Activated T-helper 1 cell treated with anti-CD3 and anti-CD28 coated beads, Interleukin-2, amount 50 U/mL, for 16 hours (primary cell): ENCODE measurements at places on chromosomes 4 and X.

DNA sequence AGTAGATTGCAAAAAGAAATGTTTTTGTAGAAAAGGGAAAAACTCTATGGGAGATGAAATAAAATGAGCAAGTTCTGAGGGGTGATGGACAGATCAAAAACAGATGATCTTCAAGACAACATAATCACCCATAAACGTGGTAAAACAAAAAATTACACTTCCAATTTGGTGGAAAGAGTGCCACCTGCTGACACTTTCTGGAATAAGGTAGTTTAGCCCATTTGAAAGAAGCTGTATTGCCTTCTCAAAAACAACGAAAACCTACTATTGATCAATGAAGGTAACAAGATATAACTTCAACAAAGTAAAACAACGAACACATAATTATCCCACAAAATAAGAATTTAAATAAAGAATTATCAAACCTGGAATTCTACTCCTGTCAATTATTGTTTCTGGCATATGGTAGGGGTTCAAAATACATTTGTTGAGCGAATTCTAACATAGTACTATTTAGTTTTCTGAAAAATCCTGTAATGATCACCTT, 2.5 kb downstream of the COQ2 start:
- DNase-seq = no peak

DNA sequence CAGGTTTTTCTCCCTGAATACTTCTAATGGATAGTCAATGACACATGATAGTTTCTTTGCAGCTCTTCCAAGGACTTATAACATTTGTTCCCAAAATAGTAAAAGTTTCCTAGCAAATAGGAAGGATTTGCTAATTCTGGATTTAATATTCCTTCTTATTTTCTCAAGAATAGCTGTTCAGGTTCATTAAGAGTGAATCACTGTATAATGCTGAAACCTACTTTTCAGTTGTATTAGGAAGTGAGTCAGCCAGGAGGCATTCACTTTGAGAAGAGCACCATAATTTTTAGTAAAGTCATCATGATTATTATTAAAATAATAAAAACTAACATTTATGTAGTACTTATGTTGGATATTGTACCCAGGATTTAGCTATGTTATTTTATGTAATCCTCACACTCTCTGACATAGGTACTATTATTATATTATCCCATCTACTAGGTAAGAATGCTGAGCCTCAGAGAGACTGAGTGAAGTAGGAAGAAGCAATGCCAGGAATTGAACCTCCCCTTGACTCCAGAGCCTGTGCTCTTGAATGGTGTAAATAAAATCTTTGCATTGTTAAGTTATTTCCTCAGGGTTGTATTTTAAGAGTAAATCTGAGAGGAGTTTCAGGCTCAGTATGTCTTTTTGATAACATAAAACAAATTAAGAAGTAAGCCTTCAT, 114.8 kb downstream of the REELD1 start:
- no peak for DNase-seq

DNA sequence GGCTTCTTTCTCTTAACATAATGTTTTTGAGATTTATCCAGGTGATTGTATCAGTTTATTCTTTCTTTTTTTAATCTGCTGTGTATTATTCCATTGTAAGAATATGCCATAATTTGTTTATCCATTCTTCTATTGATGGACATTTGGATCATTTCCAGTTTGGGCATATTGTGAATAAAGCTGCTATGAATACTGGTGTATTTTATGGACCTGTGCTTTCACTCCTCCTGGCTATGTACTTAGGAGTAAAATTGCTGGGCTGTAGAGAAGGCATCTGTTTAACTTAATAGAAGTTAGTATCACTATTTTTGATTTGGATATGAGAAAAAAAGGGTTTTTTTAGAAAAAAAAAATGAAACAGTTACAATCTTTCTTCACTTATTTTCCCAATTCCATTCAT, 50.0 kb upstream of the FAM9C start:
- DNase-seq = no peak

- DNase-seq = no peak
These were observed 884.0 kb upstream of the INTU start for GRCh38 chr4:126748736-126749135.

GRCh38 chrX:108199691-108200090, 108.1 kb downstream of the ATG4A start:
- DNase-seq = no peak

DNA sequence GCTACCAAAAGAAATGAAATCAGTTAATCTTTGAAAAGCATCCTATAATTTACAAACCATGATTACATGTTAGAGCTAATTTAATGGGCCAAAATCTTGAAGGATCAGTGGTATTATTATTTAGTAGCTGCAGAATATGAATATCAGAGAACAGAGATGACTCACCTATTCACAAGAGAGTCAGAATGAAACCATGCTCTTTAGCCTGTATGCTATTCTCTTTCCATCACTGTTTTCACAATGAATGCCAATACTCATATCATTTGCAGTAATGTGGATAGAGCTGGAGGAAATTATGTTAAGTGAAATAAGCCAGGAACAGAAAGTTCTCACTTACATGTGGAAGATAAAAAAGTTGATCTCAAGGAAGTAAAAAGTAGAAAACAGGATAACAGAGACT, 414.1 kb downstream of the CENPC start:
- no peak for DNase-seq

- no peak for DNase-seq
These were observed 147.7 kb downstream of the RASL11B start for GRCh38 chr4:53009824-53010223.

GRCh38 chrX:32995427-32995826, 215.9 kb downstream of the DMD start:
- DNase-seq = no peak

GRCh38 chr4:76951672-76952010, 2.1 kb downstream of the SEPTIN11 start:
- no peak for DNase-seq

GRCh38 chr4:85953651-85954018, 406.2 kb downstream of the MAPK10 start:
- DNase-seq = no peak
